ENCODE measurements at places on chromosomes 2 and 18.

- no peak for DNase-seq
Observed at GRCh38 chr2:232420463-232421188, 14.0 kb downstream of the ALPG start.

DNA sequence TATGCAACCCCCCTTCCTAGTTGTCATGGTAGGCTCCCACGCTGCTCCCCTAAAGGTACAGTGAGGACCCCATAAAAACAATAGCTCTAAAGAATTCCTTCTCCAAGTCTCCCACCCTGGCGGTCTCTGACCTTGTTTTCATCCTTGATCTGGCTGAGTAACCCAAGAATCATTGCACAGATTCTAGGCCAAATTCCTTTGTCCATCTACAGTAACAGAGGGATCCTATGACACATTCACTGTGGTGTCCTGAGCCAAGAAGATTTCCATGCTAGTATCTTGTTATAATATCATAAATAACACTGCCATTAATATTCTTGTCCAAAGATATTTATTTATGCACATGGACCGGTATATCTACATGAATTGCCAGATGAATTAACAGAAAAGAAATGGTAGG lies 240.2 kb downstream of the CYP26B1 start:
- DNase-seq, result no peak

DNA sequence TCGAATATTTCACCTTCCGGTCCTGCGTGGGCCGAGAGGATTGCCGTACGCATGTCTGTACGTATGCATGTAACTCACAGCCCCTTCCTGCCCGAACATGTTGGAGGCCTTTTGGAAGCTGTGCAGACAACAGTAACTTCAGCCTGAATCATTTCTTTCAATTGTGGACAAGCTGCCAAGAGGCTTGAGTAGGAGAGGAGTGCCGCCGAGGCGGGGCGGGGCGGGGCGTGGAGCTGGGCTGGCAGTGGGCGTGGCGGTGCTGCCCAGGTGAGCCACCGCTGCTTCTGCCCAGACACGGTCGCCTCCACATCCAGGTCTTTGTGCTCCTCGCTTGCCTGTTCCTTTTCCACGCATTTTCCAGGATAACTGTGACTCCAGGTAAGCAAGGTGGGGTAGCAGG lies at the start of gene SERPINB5:
Gene SERPINB5 (plus strand): TSS at position 291 of the 400 bp plus-strand sequence. CDS start 7,471 bp downstream, outside the sequence.
- DNase-seq, result peak; percentile 52

- DNase-seq, result no peak
Observed at GRCh38 chr2:157324331-157324843, 1.2 kb downstream of the ERMN start.

GRCh38 chr18:7158216-7158615 lies 40.6 kb upstream of the LAMA1 start:
- no peak for DNase-seq

GRCh38 chr2:72035518-72036172 lies 112.0 kb downstream of the CYP26B1 start:
- no peak for DNase-seq

- no peak for DNase-seq
Observed at GRCh38 chr2:99139003-99139402, 2.5 kb upstream of the C2orf15 start.

GRCh38 chr18:57122936-57123510 lies 23.9 kb upstream of the BOD1L2 start:
- DNase-seq, result no peak

GRCh38 chr18:53764086-53764485 lies 460.4 kb downstream of the MBD2 start:
- DNase-seq, result no peak

DNA sequence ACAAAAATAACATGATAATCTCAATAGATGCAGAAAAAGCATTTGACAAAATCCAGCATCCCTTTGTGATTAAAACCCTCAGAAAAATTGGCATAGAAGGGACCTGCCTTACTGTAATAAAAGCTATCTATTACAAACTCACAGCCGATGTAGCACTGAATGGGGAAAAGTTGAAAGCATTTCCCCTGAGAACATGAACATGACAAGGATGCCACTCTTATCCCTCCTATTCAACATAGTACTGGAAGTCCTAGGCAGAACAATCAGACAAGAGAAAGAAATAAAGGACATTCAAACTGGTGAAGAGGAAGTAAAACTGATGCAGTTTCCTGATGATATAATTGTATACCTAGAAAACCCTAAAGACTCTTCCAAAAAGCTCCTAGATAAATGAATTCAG lies 368.7 kb downstream of the RIT2 start:
- no peak for DNase-seq

Data from NCI-H446 (cell line).